ENCODE measurements at places on chromosomes 5 and 9. TPM values are rescaled to one million over a fixed set of nuclear protein-coding genes. Genes with fewer than 3 reads are reported as not detected.

PDE6A gene
- 0.30 TPM for total RNA-seq

VCAN gene
- 12.6 TPM for total RNA-seq

ABO gene
- not detected for total RNA-seq

PCDHA2 gene
- total RNA-seq: 0.06 TPM

FBP2 gene
- not detected for total RNA-seq

ZBED3 gene
- 4.2 TPM for total RNA-seq

IFNA2 gene
- not detected for total RNA-seq

All from A549 treated with dexamethasone at 1 μM for 4 hours (cell line).